ENCODE measurements at places on chromosomes 7 and 10. TPM values are rescaled to one million over a fixed set of nuclear protein-coding genes. Genes with fewer than 3 reads are reported as not detected.

DNA sequence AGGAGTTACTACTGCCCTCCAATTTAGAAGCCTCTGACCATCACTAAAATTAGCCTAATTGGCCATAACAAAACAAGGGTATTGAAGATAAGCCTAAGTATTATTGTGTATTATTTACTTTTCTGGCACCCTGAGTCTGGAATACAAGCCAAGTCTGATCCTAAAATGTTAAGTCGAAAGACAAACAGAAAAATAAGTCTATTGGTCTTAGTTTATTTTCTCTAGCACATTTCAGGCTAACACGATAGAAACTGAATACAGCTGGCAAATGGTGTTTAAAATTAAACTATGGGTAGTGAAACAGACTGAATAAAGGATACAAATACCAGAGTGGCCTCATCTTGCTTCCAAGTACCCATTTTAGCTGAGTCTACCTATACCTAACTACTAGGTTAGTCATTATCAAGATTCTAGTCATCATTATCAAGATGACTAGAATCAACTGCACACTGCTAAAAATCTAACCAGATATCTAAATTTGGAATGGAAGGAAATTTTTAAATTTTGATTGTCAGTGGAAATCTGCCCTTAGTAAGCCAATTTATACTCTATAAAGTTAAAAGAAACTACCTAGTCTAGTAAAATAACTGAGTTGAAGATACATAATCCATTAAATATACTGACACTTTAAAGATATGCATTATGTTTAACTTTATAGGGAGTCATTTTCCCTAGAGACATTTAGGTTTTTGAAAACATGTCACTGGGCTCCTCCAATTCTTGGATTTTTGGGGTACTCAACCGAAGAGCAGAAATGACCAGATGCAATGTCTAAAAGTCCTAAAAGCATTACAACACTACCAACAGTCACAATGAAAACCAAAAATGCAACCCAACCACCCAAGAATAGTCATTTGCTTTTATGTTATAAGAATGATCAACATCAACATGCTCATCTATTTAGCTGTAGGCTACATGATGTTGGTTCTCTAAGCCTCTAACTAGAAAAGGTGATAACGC, 80.9 kb downstream of the NT5C2 start:
- no peak for DNase-seq

GRCh38 chr7:21041666-21042065, 255.0 kb upstream of the SP8 start:
- no peak for DNase-seq

CNPY4 gene
- total RNA-seq = 10.1 TPM

GRCh38 chr7:122652876-122653275, 46.0 kb downstream of the RNF133 start:
- no peak for DNase-seq

PTN gene
- total RNA-seq = not detected

THSD7A gene
- not detected for total RNA-seq

- DNase-seq = no peak
Measured at GRCh38 chr10:9848278-9848677, 1169.4 kb upstream of the CELF2 start.

GRCh38 chr10:113108194-113108835, 158.3 kb downstream of the TCF7L2 start:
- DNase-seq = peak; percentile 29

DNA sequence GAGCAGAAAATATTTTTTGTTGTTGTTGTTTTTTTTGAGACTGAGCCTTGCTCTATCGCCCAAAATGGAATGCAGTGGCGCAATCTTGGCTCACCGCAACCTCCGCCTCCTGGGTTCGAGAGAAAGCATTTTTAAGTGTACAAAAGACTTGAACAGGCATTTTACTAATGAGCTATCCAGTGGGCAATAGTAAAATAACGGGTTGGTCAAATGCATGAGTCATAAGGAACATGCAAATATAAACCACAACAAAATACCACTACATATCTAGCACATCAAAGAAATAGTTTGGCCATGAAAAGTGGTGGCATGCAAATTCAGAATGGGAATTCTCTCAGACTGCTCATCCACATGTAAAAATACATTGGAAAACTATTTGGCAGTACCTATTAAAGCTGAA, 71.7 kb upstream of the TMEM106B start:
- no peak for DNase-seq

CUBN gene
- 0.76 TPM for total RNA-seq
